ENCODE measurements at places on chromosomes 12 and 14.

- no peak for DNase-seq
Observed at GRCh38 chr12:122022393-122023338, 982 bp downstream of the BCL7A start.

DNA sequence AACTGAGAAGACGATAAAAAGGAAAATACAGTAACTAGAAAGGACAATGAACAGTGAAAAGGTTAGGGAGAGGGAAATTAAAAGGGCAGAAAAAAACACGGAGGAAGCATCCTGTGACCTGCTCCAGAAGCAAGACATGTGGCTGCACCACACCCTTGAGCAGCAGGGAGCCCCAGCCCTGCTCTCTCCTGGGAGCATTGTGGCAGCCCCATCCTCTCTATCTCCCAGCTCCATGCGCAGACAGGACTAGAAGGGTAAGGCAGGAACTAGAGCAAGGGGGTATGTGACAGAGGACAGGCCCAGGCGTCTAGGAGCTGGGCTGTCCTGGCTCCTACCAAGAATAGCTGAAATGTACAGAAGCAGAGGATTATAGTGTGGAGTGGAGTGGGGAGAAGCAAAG, 38.6 kb upstream of the SMUG1 start:
- no peak for DNase-seq

- no peak for DNase-seq
Observed at GRCh38 chr14:92986254-92987147, 63.6 kb downstream of the CHGA start.

DNA sequence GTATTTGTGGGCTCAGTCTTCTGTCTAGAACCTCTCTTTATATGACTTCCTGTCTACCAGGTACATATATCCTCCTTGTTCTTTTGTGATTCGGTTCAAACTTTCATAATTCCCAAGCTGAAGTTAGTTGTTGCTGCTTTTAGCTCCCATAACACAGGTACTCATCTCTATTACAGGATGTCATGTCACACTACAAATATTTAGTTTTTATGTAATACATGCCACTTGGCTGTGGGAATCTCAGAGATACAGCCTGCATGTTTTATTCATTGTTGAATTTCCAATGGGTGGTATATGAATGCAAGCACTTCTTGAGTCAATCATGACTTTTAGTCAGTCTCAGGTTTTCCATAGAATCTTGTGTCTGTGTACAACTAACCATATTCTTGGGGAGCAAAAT, 122.7 kb downstream of the SINHCAF start:
- DNase-seq: no peak

Measured in fibroblast of skin of left biceps (primary cell).